ENCODE measurements at places on chromosomes 3 and 15. TPM values are rescaled to one million over a fixed set of nuclear protein-coding genes. Genes with fewer than 3 reads are reported as not detected.

GPD1L gene
- 20.2 TPM for total RNA-seq

PRR20G gene
- 1.6 TPM for total RNA-seq

AHSG gene
- 0.11 TPM for total RNA-seq

TLE3 gene
- 22.6 TPM for total RNA-seq

GP9 gene
- total RNA-seq, result not detected

TGM4 gene
- total RNA-seq, result 0.07 TPM

IQCH gene
- total RNA-seq, result 1.8 TPM

P2RY13 gene
- total RNA-seq, result not detected

ZKSCAN7 gene
- not detected for total RNA-seq

PLCH1 gene
- 0.71 TPM for total RNA-seq

PDZRN3 gene
- total RNA-seq, result not detected

GABRR3 gene
- not detected for total RNA-seq

BCHE gene
- 1.1 TPM for total RNA-seq

PROS1 gene
- total RNA-seq, result 13.3 TPM

CFAP92 gene
- total RNA-seq, result not detected

FOXL2 gene
- total RNA-seq, result 2.6 TPM

CPNE9 gene
- 0.17 TPM for total RNA-seq

FEZF2 gene
- not detected for total RNA-seq

SUCNR1 gene
- 0.16 TPM for total RNA-seq

CASR gene
- not detected for total RNA-seq

SLCO2A1 gene
- 0.02 TPM for total RNA-seq

ACAN gene
- 0.90 TPM for total RNA-seq

RRP9 gene
- total RNA-seq, result 45.0 TPM

ROBO1 gene
- total RNA-seq, result 14.4 TPM

VEPH1 gene
- total RNA-seq, result 0.37 TPM

GOLGA6L26 gene
- total RNA-seq, result not detected

SCG3 gene
- 0.06 TPM for total RNA-seq

CHRD gene
- total RNA-seq, result not detected

DAZL gene
- total RNA-seq, result not detected

P2RY1 gene
- total RNA-seq, result 0.50 TPM

POPDC2 gene
- total RNA-seq, result 0.22 TPM
